ENCODE measurements at places on chromosomes 2 and 18.

DNA sequence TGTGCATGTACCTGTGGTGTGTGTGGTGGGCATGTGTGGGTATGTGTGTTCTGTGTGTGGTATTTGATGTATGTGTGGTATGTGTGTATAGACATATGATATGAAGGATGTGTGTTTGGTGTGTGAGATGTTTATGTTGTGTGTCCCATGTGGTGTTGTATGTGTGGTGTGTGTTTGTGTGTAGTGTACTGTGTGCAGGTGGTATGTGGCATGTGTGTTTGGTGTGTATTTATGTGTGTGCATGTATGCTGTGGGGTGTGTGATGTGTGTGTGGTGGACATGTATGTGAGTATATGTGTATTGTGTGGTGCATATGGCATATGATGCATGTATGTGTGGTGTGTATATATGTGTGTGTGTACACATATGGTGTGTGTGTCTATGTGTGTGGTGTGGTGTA, 718.8 kb upstream of the SOX11 start:
- DNase-seq: no peak

DNA sequence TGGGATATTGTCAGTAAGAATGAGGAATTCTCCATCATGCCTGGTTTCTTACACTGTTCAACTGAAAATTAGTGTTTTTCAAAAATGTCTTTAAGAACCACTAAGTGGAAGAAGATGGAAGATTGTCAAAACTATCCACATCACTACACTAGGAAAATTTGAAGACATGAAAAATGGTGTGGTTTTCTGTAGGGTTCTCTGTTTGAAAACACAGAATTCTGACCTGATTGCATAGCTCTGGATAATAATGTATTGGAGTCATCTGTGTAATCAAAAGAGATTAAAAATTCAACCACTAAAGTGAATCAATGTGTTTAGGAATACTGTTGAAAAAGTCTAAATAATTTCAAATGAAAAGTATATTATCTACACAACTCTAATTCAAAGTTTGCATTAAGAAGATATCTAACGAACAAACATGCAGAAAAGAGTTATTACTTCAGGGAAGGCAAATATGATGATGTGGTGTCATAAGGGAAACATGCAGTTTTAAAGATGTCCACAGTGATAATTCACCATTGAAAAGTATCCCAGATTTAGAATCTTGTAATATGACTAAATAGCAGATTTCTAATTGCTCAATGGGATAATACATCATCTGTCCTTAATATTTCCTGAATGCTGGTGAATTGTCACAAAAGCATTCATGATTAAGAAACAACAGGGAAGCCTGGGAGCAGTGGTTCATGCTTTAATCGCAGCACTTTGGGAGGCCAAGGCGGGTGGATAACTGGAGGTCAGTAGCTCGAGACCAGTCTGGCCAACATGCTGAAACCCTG, 116.9 kb downstream of the ERBB4 start:
- DNase-seq: no peak

DNA sequence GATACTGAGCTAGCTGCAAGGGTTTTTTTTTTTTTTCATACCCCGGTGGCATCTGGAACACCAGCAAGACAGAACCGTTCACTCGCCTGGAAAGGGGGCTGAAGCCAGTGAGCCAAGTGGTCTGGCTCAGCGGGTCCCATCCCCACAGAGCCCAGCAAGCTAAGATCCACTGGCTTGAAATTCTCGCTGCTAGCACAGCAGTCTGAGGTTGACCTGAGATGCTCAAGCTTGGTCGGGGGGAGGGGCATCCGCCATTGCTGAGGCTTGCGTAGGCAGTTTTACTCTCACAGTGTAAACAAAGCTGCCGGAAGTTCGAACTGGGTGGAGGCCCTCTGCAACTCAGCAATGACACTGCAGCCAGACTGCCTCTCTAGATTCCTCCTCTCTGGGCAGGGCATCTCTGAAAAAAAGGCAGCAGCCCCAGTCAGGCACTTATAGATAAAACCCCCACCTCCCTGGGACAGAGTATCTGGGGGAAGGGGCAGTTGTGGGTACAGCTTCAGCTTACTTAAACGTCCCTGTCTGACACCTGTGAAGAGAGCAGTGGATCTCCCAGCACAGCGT, 5.1 kb upstream of the MIB1 start:
- DNase-seq: no peak

DNA sequence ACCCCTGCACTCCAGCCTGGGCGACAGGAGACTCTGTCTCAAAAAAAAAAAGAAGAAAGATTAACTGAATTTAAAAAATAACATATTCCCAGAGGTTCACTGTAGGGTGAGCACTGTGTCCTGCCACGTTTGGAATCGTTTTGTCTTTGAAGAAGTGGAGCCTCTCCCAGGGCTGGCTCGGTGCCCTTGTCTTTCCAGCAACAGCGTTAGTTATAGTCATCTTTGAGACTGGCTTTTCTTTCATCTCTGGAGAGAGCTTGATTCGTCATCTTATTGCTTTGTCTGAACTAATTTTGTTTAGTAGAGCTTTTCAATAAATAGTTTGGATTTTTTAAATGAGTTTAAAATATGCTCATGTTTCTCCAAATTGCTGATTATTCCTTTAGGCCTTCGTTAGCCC, 50.5 kb downstream of the IMPA2 start:
- DNase-seq: no peak

- DNase-seq: no peak
These were observed 183.2 kb upstream of the SLC39A10 start for GRCh38 chr2:195473862-195474261.

DNA sequence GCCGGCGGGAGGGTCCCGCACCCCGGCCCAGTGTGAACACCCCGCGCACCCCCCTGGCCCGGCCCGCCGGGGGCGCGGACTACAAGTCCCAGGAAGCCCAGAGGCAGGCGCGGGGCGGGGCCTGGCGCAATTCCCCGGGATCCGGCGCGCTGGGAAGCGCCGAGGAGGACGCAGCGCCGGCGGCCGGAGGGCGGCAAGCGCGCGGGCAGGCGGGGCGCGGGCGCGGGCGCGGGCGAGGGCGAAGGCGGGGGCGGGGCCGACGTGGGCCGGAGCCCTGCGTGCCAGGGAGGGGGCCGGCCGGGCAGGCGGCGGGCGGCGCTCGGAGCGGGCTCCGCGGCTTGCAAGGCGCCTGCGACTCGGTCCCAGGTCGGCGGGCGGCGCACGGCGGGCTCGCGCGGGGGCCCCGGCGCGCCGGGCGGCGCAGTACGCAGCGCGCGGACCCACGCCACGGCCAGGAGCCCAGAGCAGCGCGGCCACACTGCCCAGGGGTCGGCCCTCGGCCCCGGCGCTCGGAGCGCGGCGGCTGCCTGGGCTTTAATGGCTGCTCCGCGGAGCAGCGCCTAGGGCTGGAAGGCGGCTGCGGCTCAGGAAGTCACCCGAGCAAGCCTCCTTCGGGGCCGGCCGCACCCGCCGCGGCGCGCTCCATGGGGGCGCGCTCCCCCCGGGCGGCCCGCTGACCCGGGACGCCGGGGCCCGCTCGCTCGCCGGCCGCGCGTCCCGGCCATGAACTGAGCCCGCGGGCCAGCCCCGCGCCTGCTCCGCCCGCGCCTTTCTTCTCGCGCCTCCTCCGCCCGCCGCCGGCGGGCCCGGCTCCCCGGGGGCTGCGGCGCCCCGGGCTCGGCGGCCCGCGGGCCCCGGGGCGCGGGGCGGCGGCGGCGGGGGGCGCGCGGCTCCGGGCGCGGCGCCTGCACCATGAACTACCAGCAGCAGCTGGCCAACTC, at the start of gene AGAP1:
Gene AGAP1, plus strand, starts transcription at position 269 of the 941 bp plus-strand sequence.
- no peak for DNase-seq

GRCh38 chr2:207944979-207945600, 80.2 kb downstream of the PLEKHM3 start:
- no peak for DNase-seq

- no peak for DNase-seq
These were observed 1.7 kb downstream of the MZT2B start for GRCh38 chr2:130183512-130184373.

DNA sequence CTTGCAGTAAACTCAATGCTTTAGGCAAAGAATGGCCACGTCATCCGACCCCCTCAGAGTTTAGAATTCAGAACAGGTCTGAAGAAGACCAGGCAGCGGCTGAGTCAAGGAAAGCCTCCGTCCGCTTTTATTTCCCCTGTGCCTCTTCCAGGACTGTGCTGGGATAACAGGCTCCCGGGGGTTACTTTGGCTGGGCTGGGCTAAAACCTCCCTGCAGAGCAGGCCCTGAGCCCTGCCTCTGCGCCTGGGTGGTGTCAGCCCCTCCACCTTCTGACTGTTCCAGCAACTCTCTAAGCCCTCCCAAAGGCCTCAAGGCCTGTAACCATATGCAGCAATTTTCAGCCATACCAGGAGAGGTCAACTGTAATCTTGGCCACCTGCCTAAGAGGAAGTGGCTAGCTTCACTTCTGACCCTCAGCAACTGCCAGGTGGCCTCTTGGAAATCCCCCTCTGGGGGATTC, 166.5 kb downstream of the RPIA start:
- no peak for DNase-seq

GRCh38 chr2:2328848-2329247, 2.2 kb downstream of the MYT1L start:
- no peak for DNase-seq

GRCh38 chr18:58113337-58113736, 69.3 kb downstream of the NEDD4L start:
- no peak for DNase-seq

- DNase-seq: no peak
These were observed 332.8 kb upstream of the MAP2 start for GRCh38 chr2:209091056-209091455.

GRCh38 chr2:136006658-136007057, 21.2 kb upstream of the DARS1 start:
- DNase-seq: no peak

DNA sequence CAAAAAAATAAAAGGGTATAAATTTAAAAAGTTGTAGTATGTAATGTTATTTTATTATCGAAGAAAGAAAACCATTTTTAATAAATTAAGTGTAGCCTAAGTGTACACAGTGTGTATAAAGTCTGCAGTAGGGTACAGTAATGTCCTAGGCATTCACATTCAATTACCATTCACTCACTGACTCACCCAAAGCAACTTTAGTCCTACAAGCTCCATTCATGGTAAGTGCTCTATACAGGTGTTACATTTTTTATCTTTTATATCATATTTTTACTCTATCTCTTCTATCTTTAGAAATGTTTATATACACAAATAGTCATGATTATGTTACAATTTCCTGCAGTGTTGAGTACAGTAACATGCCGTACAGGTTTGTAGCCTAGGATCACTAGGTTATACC, 59.5 kb downstream of the RABL2A start:
- DNase-seq: no peak

DNA sequence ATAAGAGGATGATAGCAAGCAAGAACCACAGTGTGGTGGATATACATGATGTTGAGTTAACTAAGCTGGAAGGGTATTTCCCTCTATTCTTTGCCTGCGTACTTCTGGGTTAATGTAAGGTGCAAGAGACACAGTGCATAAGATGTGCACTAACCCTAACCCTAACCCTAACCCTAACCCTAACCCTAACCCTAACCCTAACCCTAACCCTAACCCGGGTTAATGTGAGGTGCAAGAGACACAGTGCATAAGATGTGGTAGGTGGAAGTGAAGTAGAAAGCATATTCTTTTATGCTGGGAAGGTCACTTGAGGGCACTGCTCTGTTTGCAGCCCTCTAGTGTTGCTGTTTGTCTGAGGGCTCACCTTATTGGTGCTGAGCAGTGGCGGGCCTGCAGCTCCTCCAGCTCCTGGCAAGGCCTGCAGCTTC, 181.5 kb upstream of the ITGA4 start:
- no peak for DNase-seq

All from activated naive CD4-positive, alpha-beta T cell (primary cell).